ENCODE measurements at places on chromosomes 2 and 18.

GRCh38 chr2:134027980-134028379 lies 225.9 kb upstream of the MGAT5 start:
- DNase-seq = no peak

DNA sequence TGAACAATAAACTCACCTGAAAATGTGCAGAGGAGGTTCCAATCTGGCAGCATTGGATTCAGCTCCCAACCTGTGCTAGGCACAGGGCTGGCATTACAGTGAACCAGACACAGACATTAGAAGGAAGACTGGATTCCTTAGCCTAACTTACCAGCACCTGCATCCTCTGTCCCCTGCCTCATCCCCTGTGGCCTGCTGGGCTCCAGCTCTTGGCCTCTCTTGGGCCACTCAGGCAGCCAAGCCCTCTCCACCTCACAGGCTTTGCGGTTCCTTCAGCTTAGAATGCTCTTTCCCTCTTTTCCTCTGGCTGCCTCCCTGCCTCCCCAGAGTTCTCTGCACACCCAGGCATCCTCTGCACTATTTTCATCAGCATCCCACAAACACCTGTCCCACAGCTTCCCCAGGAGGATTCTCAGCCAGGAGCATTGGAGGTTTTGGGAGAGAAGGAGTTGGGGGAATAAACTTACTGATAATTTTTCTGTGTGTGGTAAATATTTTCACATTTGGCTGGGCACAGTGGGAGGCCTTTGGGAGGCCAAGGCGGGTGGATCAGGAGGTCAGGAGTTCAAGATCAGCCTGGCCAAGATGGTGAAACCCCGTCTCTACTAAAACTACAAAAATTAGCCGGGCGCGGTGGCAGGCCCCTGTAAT lies 132.0 kb downstream of the INHBB start:
- DNase-seq = no peak

GRCh38 chr18:78561757-78562510 lies 417.7 kb upstream of the SALL3 start:
- no peak for DNase-seq

DNA sequence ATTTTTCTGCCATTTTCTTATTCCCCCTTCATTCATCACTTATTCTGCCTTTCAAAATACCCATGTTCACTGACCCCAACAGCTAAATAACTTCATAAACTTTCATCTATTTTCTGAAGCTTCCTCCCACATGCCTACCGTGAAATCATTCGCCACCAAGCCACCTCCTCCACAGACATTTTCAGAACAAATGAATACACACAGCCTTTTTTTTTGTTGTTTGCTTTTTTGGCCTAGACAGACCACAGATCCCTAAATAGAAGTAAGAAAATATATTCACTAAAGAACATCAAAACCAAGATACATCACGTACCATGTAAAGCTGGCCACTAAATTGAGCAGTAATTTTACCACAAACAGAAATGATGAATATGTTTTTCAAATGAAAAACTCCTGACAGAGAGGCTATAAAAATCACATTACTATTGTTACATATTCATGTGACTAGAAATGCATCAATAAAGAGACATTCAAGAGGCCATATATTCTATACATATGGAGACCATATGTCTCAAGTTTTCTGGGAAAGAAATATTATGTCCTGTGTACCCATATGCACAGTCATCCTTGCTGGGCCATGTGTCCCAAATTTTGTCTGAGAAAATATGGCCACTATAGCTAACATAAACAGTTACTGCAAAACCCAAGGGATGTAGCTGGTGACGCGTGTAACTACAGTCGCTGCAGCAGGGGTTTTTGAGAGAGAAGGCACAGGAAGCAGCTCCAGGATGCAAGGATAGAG lies 200.3 kb downstream of the FBXO15 start:
- no peak for DNase-seq

GRCh38 chr2:168192839-168193616 lies 54.4 kb downstream of the STK39 start:
- no peak for DNase-seq

GRCh38 chr2:241062389-241063092 lies 39.5 kb downstream of the MTERF4 start:
- no peak for DNase-seq

DNA sequence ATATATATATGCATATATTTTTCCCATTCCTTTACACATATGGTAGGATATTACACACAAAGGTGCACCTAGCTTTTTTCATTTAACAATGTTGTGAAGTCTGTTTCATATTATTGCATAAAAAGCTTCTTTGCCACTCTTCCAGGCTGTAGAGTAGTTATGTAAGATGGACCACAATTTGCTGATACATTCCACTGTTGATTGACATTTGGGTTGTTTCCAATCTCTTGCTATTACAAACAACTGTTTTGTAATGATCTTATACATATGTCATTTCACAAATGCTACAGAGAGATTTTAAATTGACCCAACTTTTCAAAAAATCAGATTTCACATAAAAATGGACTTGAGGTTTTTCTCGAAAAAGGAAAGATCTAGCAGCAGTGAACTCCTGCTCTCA lies 301.4 kb downstream of the CDCA7 start:
- no peak for DNase-seq

DNA sequence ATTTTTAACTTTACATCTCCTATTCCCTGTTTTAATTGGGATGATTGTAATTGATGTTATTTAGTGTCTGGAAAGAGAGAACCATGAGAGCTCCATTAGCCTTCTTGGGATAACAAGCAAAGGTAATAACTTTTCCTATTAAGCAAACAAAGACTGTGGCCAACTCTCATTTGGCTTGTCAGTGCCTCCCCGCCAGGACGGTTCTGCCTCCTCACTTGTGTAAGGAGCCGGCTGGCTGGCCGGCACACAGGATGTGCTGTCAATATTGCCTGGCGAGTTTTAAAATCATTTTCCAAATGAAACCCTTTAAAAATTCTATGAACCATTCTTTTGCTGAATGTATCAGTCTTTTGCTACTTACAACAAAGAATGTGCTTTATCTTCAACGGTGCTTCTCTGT lies 898.3 kb downstream of the CPS1 start:
- DNase-seq = no peak
